ENCODE measurements at places on chromosomes 3 and 15.

DNA sequence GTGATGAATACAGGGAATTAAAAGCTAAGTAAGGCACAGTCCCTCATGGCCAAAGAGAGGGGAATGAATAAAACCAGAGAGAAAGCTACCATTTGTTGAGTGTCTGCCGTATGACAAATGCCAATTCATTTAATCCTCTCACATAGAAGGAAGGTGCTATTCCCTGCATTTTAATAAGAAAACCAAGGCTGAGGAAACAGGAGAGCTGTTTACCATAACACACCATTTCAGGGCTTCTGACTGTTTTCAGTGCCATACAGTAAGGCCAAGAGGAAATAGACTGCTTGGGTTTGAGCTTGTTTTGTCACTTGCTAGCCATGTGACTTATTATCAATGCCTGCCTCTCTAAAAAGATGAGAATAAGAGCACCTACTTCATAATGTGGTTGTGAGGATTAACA is 10.1 kb downstream of the BTBD1 start:
- no peak for DNase-seq

GRCh38 chr3:10957976-10958749 is 34.4 kb upstream of the SLC6A1 start:
- DNase-seq: peak; percentile 61

DNA sequence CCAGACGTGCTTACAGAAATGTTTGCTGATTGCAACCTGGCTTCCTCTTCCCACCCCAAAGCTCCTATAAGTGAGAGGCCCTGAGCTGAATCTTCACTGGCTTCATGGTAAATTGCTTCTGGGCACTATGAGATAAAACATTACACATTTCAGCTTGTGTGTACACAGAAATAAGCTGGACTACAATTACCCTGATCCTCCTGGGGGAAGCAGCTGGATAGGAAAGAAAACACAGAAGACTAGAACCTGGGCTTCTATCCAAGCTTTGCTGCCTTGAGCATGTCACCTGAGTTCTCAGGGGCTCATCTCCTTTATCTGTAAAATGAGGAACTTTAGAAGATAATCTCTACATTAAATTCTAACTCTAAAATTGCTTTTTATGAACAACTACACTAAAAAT is 40.3 kb downstream of the THBS1 start:
- no peak for DNase-seq

DNA sequence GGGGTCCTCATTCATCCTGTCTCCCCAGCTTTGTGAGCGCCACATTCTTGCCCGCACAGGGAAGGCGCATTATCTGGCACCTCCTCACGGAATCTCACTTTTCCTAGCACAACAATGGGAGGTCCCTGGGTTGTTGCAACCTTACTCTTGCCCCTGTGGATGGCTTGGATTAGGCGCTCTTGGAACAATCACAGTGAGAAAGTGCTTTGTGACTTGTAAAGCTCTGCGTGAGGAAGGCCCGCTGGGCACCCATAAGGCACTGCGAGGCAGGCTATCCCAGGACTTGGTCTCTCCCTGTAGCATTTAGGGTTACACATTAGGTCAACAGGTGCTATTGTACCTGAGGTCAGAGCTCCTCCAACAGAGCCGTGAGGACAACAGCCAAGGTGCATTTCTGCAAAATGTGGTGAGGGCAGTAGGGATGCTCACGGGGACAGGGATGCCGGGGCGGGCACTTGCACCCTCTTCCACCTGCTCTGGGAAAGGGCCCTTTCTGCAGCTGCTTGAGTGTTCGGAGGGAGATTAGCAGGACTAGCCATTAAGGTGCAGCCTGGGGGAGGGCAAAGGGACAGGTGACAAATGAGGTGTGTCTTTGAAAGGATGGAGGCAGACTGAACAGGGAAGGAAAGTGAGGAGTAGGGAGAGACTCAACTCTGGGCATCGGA is 13.9 kb upstream of the LRRC15 start:
- no peak for DNase-seq

- no peak for DNase-seq
Measured at GRCh38 chr3:14301558-14301957, 100.8 kb upstream of the SLC6A6 start.

DNA sequence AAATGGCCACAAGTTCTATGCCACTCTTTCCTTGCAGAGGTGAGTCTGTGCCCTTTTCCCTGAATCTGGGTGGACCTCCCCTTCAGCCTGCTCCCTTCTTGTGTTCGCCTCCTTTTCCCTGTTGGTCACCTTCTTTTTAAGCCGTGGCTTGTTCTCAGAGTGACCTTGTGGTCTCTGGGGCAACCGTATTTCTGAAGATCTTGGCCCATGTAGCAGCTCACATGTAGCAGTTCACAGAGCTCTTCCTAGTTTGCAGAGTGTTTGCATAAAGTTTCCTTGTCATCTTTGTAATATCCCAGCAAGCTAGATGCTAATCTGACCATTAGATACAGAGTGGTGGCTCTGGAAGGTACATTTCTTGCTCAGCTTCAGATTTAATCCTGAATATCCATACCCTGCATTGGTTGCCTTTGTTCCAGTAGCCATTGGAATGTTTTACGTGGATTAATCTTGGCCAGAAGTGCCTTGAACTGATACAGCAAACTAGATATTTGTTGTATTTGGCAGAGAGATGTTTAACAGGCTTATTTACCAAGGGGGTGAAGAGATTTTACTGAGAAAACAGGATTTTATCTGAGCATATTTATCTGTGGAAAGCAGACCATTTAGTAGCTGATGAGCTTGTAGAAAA is 40.7 kb upstream of the BSN start:
- no peak for DNase-seq

DNA sequence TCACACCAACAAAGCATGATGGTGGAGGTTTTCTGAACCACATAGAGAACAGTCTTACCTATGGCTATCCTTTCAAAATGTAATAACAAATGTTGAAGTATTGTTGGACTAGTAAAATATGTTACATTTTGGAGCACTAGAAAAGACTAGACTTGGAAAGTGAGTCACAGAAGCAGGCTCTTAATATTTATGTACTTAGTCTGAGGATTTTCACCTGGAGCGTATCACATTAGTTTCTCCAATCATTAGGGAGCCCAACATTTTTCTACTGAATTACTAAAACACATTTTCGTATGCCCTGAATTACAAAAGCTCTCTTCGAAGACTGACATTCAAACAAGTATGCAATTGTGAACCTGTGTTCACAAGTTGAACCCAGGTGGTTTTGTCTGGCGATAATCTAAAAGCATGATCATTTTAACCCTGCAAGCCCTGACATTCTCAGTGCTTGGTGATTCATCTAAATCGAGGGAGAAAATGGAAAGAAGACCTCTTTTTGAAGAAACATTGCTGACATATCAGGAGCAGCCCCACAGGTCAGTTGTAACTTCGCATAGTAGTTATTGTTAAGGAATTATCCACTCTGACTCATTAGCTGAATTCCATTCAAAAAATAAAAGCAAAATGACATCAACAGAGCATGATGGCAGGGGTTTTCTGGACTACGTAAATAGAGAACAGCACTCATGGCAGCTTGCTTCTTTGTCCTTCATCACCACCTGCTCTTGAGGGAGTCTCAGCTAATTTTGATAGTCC is 679.8 kb upstream of the NECTIN3 start:
- DNase-seq: no peak

GRCh38 chr3:29144807-29145206 is 136.1 kb upstream of the RBMS3 start:
- DNase-seq: no peak

DNA sequence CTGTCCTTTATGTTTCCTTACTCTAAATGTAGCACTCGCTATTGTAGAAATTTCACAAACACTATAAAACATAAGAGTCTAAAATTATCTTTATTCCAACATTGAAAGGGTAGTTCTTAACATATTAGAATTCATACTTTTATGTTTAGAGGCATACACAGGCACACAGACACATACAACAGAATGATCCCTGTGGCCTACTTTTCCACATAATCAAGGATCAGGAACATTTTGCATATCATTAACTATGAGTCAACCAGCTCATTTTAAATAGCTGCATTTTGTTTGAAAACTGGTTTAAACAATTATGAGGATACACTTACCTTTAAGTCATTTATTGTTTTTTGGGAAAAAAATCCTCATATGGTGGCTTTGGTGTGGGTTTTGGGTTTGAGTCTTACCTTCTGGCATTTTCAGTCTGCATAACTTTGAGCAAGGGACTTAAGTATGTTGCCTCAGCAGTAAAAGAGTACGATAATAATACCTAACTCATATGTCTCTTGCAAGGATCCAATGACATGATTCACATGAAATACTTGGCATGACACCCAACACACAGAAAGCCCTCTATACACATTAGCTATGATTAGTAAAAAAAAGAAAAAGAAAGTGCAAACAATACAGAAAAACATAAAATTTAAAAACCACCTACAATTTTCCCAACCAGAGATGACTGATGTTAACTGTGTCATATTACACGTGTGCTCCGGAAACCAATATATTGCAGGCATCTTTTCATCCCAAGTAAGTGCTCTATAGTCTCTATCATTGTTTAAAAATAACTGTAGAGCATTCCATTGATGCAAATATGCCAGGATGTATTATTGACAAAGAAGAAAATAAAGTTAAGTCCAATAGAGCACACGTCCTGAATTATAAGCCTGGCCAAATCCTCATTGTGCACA is 213.1 kb upstream of the ADAMTS9 start:
- no peak for DNase-seq
